CMK (cell line): ENCODE measurements at places on chromosomes 1 and 21.

GRCh38 chr1:200405264-200405663, 4.6 kb downstream of the ZNF281 start:
- no peak for DNase-seq

DNA sequence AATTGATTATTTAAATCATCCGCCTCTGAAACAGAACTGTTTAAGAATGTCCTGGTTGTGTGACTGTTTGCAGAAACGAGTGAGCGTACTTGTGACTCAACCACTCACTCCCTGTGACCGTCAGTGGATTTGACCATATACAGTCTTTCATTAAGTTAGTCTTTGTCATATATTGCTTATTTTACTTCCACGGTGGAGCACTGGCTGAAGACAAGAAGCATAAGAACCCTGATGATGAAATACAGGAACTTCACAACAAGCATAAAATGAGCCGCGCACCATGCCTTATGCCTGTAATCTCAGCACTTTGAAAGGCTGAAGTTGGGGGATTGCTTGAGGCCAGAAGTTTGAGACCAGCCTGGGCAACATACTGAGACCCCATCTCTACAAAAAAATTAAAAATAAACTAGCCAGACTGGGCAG, 194.0 kb downstream of the TOMM20 start:
- no peak for DNase-seq

DNA sequence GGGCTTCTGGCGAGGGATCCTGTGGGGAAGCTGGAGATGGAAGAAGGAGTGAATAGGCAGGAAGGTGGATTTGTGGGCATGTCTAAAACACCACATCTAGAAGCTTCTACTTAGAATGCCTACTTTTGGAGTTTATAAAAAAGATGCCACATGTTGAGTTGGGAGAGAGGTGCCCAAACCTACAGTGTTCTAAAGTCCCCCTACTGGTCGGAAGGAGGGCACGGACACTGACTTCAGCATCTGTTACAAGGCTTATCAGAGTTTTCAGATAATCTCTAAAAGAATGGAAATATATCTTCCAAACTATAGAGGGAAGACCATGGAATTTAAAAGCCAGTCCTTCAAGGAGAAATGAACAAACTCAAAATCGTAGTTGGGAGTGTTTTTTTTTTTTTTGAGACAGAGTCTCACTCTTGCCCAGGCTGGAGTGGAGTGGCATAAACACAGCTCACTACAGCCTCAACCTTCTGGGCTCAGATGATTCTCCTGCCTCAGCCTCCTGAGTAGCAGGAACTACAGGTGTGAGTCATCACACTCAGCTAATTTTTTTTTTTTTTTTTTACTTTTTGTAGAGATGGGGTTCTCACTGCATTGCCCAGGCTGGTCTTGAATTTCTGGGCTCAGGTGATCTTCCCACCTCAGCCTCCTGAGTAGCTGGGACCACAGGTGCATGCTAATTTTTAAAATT, 14.8 kb downstream of the IBA57 start:
- no peak for DNase-seq

- peak; percentile 17 for DNase-seq
These were observed 34.8 kb downstream of the MX1 start for GRCh38 chr21:41460578-41461527.

DNA sequence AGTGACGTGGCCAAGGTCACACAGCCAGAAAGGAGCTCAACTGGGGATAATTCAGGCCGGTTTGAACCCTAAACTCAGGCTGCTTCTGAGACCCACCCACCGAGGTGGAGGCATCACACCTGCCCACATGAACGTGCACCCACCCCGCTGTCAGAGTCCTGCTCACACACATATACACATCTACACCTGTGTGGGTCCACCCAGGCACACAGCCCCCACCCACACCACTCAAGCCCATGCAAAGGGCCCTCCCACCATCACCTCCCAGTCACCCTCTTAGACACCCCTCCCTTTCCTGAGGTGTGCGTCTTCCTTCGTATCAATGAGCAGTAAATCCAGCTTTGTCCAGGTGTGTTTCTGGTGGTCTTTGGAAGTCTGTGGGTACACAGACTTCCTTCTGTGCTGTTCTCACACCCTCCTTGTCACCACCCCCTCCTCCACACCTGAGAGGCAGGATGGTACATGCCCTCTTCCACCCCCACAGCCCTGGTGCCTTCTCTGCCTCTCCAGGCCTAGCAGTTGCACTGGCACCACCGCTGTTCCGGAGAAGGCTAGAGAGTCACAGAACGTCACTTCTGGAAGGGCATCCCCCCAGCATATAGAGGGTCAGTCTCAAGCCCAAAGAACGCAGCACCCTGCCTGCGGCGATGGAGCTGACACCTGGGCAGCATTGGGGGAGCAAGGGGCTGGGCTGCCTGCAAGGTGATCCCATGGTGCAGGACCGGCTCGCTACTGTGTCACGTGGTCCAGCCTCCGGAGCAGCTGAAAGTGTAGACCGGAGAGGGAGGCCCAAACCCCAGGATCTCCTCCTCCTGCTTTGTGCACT, 18.9 kb upstream of the FAM131C start:
- no peak for DNase-seq

GRCh38 chr1:155014709-155015508, 12.3 kb downstream of the ZBTB7B start:
- DNase-seq = no peak

DNA sequence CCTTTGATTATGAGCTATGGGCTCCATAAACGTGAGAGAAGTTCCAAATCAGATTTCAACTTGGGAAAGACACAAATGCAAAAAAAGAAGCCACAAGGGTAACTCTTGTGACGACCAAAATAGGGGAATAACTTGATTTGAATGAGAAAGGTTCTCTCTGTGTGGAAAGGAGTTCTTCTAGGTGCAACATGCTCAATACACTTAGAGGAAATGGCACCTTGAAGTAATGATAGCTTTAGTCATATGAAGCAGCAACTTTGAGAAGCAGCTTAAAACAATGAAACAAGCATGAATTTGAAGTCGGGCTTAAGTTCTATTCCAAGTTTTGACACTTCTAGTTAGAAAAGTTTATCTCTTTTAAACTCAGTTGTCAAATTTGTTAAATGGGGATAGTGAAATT, 21.8 kb upstream of the RGS1 start:
- no peak for DNase-seq

DNA sequence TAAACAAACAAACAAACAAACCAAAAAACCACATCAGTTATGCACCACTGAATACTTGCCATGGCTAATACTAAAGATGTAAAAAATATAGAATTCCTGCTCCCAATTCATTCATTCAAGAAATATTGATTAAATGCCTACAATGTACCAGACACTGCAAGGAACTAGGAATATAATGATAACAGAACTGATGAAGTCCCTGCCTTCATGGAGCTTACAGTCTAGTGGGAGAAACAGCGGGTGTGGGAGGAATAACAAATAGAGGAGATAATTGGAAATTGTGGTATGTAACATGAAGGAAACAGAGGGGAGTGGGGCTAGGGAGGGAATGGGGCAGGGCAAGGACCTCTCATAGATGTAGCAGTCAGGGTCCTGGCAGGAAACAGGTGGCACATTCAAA, 58.6 kb upstream of the NBL1 start:
- DNase-seq = no peak

DNA sequence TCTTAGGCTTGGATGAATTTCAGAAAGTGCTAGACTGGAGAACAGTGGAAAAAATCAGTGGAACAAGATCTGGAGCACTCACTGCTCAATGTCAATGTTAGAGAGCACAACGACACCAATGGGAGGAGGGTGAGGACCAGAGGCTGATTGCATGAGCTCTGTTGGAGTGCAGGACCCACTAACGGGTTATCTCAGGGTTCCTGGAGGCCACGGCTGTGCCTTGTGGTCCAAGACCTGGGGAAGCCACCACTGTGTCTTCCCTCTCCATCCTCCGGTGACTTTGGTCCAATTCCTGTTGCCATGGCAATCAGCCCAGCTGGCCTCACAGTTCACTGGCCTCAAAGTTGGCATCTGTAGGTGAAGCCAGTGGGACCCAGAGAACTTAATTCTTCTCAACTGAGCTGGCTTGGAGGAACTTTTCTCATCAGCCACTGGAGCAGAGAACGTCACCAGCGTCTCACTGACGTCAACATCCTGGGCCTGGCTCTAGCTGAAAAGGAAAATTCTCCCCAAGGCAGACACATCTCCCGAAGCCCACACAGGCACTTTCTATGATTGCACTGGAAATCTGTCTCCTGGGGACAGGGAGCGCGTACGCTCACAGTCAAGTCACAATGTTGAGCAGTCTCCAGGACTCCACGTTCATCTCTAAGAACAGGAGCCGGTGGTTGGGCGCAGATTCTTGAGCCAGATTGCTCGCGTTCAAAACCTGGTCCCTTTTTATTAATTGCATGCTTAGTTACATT, 21.9 kb upstream of the GPR157 start:
- no peak for DNase-seq

DNA sequence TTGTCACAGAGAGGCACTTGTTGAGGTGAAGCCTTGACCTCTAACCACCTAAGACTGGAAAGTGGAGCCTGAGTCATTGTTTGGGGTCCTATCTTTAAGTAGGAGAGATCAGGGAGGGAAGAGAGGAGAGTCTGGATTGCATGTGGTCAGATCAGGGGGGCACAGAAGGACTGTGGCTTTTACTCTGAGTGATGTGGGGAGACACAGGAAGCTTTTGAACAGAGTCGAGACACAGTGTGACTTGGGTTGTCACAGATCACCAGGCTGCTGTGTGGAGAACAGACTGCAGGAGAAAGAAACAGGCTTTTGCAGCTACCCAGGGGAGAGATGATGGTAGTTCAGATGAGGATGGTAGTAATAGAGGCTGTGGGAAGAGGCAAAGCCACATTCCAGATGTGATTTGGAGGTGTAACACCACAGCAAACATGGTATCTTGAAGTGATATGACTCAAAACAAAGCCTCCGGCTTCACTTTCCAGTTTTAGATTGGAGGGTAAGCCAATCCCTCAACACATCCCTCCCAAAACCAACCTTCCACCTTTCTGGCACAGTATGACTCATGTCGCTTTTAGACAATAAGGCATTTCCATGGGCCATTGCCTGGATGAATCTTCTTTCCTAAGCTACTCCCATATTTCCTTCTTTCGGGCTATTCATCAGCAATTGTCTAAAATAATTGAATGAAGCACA, 125.8 kb upstream of the SLC44A3 start:
- no peak for DNase-seq

DNA sequence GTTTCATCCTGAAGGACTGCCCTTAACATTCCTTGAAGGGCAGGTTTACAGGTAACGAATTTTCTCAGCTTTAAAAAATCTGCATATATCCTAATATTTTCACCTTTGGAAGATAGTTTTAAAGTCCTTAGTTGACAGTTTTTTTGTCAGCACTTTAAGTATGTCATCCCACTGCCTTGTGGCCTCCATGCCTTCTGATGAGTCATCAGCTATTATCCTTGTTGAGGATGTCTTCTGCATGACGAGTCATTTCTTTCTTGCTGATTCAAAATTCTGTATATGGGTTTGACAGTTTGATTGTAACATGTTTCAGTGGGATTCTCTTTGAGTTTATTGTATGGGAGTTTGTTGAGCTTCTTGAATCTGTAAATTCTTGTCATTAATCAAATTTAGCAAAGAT, 500.6 kb downstream of the DISC1 start:
- no peak for DNase-seq

DNA sequence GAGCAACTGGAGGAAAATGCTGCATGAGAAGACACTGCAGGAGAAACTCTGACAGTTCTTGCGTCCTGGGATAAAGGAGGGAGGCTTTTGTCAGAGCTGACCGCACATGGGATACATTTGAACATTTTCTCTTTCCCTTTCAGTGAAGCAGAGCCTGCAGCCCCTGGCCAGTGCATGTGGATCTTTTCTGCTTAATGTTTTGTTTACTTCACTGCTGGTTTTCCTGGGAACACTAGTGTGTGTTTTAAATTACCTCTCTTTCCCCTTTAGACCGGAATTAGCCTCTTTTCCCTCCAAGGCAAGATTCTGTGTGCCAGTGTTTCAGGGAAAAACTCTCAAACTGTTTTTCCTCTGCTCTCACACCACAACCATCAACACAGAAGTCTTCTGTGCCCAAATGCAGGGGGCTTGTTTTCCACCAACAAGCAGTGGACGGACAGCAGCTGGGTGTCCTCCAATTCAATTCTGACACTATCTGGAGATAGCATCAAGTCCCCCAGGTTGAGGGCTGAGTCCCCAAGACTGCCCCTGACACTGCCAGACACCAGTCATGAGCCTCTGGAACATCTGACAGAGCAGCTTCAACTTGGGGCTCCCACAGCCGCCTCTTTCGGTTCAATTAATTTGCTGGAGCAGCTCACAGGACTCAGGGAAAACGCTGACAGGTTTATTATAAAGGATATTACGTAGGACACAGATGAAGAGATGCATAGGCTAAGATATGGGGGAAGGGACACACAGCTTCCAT, 136.2 kb downstream of the RHOU start:
- no peak for DNase-seq

DNA sequence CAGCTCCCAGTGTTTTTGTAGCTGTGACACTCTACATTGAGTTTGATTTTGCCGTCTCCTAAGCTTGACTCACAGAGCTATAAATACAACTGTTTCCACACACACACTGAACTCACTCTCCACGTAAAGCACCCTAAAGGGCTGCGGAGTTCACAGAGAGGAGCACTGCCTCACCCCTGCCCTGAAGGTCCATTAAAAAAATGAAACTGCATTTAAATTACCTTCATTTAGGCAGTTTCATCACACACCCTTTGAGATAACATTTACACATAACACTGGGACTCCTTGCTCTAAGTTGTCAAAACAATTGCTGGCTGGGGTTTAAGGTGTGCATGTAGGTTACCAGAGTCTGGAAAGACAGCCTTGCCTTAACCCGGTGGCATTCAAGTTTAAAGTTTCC, 137.1 kb upstream of the MAGI3 start:
- DNase-seq = no peak
